ENCODE measurements at places on chromosomes 3 and 15.
A peak's percentile ranks its signal among the peaks of the same experiment; 100 is the strongest.

DNA sequence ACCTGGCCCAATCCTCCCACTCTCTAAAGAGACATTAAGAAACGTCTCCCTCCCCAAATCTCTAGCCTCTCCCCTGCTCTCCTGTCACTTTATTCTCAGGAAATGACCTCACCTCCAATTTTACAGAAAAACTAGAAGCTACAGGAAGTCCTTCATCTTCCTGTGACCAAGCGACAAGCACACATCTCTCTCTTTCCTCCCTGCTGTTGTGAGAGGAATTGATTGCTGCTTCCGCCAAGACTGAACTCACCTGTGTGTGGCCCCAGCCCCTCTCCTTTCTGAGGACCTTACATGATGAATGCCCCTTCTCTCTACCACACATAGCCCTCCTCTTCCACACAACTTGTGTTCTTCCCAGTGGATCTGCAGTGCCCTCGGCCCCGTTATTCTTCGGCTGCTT lies 18.2 kb downstream of the DNAJB8 start:
- no peak for DNase-seq

GRCh38 chr3:134430950-134431445 lies 54.8 kb downstream of the ANAPC13 start:
- DNase-seq, result peak; percentile 99

DNA sequence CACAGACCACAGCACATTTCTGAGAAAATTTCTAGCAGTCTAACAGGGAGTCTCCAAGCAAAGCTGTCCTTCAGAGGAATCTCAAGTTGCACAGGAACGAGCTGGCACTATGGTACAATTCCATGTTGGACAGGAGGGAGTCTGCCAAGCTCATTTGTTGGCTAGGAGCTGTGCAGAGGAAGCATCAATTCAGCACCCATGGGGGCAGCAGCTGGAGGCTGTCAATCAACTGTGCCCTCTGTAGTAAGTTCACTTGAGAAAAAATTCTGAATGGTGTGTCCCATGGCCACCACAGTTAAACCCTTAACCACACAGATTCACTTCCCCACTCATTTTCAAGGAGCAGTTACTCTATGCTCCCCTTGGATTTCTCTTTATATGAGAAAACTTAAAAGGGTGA lies 298.5 kb upstream of the PPP2R3A start:
- DNase-seq, result no peak

GRCh38 chr3:186044427-186044826 lies 64.5 kb downstream of the ETV5 start:
- no peak for DNase-seq

DNA sequence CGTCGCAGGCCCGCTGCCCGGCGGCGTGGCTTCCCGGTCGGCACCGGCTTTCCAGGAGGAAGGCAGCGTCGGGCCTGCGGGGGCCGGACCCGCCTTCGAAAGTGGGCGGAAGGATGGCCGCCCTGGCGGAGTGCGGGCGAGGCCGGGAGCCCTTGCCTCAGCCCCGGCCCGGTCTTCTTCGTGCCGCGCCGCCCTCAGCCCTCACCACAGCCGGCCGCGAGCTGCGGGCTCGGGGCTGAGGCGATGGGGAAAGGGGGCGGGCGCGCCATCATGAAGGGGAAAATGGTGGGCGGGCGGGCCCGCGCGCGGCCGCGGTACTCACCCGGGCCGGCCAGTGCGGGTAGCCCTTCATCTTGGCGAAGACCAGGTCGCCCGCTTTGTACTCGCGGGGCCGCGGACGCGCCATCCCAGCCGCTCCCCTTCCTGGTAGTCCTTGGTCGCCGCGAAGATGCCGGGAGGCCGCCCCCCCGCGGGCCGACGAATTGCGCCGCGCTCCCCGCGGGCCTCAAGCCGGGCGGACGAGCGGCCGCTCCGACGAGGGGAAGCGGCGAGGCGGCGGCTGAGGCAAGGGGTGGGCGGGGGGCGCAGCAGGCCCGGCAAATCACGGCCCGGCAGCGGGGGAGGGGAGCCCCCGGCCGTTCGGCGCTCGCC lies 489 bp downstream of the HDGFL3 start:
- no peak for DNase-seq

- no peak for DNase-seq
These were observed 155.4 kb downstream of the GOLGA6L6 start for GRCh38 chr15:20386198-20386597.

- DNase-seq, result no peak
These were observed 1.0 kb downstream of the PRKCD start for GRCh38 chr3:53161820-53162671.

- no peak for DNase-seq
These were observed 38.2 kb downstream of the TGFBR2 start for GRCh38 chr3:30644615-30645014.

DNA sequence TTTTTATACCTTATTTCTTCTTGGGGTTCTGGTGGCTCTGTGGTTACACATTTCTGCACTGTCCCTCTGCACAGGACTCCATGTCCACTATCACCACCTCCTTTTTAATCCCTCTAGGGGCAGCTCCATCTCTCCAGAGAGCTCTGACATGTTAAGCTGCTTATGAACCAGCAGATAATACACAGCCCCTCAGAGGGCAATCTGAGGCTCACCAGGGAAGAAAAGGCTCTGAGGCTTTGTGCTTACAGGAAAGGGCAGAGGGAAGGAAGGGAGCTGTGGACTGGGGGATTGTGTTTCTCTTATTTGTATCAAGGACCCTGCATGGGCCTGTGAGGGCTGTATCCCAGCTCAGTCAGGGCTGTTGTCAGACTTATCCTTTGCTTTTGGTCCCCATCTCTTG lies 164.5 kb downstream of the EPHB1 start:
- DNase-seq, result no peak

DNA sequence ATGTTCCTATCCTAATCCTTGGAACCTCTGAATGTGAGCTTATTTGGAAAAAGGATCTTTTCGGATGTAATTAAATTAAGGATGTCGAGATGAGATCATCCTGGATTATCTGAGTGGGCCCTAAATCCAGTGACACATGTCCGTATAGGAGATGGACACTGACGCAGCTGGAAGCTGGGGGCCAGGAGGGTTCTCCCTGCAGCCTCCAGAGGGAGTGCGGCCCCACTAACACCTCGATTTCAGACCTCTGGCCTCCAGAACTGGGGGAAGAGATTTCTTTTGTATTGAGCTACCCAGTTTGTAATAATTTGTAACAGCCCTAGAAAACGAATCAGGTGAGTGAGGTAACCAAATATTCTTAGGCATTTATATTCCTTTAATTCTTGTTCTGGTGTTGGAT lies 2.5 kb downstream of the DNAJB8 start:
- DNase-seq, result no peak

GRCh38 chr15:48501208-48501607 lies 144.3 kb downstream of the FBN1 start:
- DNase-seq, result no peak
